ENCODE measurements at places on chromosomes 4 and X.

- DNase-seq: no peak
Measured at GRCh38 chrX:51459125-51459524, 37.3 kb downstream of the NUDT11 start.

DNA sequence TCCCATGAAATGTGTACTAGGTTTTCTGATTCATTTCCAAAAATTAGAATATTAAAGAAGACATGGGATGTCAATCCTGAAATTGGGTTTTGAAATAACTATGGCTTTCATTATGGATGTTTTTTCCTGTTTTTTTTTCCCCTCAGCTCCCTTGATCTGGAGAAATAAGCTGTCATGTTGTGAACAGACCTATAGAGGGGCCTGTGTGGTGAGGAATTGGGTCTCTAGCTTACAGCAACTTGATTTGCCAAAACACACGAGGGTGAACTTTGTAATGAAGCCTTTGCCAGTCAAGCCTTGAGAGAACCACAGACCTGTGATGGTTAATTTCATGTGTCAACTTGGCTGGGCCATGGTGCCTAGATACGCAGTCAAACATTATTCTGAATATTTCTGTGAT, 2413.6 kb downstream of the PCDH7 start:
- no peak for DNase-seq

GRCh38 chr4:184097815-184098214, 119.9 kb downstream of the ENPP6 start:
- DNase-seq: no peak

GRCh38 chr4:100746141-100746739, 228.4 kb upstream of the EMCN start:
- DNase-seq: no peak

GRCh38 chr4:5788144-5788543, 77.1 kb downstream of the EVC start:
- DNase-seq: no peak

Measured in thoracic aorta (tissue), 2 donors.